ENCODE measurements at places on chromosomes 1 and 21. TPM values are rescaled to one million over a fixed set of nuclear protein-coding genes. Genes with fewer than 3 reads are reported as not detected.

KLHDC9 gene
- total RNA-seq: 7.6 TPM

KCNJ9 gene
- not detected for total RNA-seq

DNAJC6 gene
- 4.0 TPM for total RNA-seq

LEFTY2 gene
- not detected for total RNA-seq

LAMB3 gene
- 0.85 TPM for total RNA-seq

RNU1-1 gene
- total RNA-seq: 1,290 TPM

DDAH1 gene
- 85.4 TPM for total RNA-seq

SERTAD4 gene
- 0.31 TPM for total RNA-seq

PTPN22 gene
- total RNA-seq: not detected

NOS1AP gene
- 27.9 TPM for total RNA-seq

OR6N1 gene
- total RNA-seq: not detected

MCM3AP gene
- total RNA-seq: 95.0 TPM

NR1I3 gene
- not detected for total RNA-seq

VHLL gene
- 0.28 TPM for total RNA-seq

LMX1A gene
- total RNA-seq: not detected

LORICRIN gene
- not detected for total RNA-seq

BACE2 gene
- total RNA-seq: 16.3 TPM

FCRL6 gene
- total RNA-seq: not detected

FAM131C gene
- total RNA-seq: 3.4 TPM

COPA gene
- total RNA-seq: 118 TPM

SPRR2E gene
- total RNA-seq: not detected

TMCO4 gene
- 13.2 TPM for total RNA-seq

All from Panc1 (cell line).